A549 treated with DMSO at 1 μM for 4 hours (cell line): ENCODE measurements at places on chromosomes 1 and 21. TPM values are rescaled to one million over a fixed set of nuclear protein-coding genes. Genes with fewer than 3 reads are reported as not detected.

The S100A7A gene
- not detected in 5 replicates for total RNA-seq

The KRTAP12-2 gene
- not detected in 5 replicates for total RNA-seq

The CLEC20A gene
- total RNA-seq, result not detected in 5 replicates

The KCND3 gene
- 0.01 to 0.02 TPM in 2 of 5 replicates, not detected in the others for total RNA-seq

The DCDC2B gene
- not detected in 5 replicates for total RNA-seq

The FAM177B gene
- not detected in 5 replicates for total RNA-seq

The C1orf141 gene
- not detected in 5 replicates for total RNA-seq

The PADI1 gene
- total RNA-seq, result 1.7 to 2.6 TPM (median 1.9 TPM) in 5 replicates

The RGS18 gene
- total RNA-seq, result not detected in 5 replicates

The MMEL1 gene
- total RNA-seq, result 0.24 to 0.37 TPM in 2 of 5 replicates, not detected in the others

The MYBPH gene
- not detected in 5 replicates for total RNA-seq

The LRRC38 gene
- total RNA-seq, result not detected in 5 replicates

The VASH2 gene
- total RNA-seq, result 3.6 to 4.8 TPM (median 4.5 TPM) in 5 replicates

The CELA3A gene
- total RNA-seq, result not detected in 5 replicates

The CHI3L2 gene
- total RNA-seq, result 0.20 to 0.40 TPM (median 0.31 TPM) in 5 replicates

The GBP1 gene
- 0.07 to 0.16 TPM (median 0.10 TPM) in 4 of 5 replicates, not detected in the other for total RNA-seq
